Right atrium auricular region (tissue), 2 donors: ENCODE measurements at places on chromosomes 2 and 18. TPM values are rescaled to one million over a fixed set of nuclear protein-coding genes. Genes with fewer than 3 reads are reported as not detected.

DNA sequence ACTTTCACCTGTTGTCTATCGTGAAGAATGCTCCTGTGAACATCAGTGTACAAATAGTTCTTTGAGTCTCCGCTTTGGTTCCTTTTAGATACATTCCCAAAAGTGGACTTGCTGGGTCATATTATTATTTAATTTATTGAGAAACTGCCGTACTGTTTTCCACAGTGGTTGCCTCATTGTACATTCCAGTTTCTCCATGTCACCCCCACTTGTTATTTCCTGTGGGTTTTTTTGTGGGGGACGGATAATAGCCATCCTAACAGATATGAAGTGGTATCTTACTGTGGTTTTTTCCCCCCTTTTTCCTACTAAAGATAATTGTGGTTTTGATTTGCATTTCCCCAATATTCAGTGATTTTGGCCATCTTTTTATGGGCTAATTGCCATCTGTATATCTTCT, 53.8 kb downstream of the SMCHD1 start:
- DNase-seq: no peak

INHBB gene
- 5.9 TPM for total RNA-seq

DNA sequence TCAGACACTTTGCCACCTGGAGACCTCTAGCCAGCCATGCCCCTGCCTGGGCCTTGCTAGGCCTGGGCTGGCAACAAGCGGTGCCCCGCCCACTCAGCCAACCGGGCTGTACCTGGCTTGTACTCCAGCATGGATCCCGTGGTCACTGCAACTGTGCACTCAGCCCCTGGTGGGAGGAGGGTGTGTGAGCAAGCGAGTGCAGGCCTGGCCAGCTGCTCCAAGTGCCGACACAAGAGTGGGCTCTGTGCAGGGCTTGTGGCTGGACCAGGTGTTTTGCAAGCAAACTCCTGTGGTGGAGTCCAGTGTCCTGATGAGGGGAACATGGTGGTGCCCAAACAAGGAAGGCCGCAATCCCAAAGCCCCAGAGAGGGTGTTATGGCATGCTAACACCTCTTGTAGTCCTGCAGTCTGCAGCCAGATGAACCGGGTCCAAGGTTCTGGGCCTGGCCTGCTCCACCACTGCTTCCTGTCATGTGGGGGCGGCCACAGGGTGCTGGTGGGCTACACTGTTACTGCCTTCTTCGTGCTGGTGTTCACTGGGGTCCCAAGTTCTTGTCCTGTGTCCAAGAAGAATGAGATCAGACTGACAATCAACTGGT, 60.1 kb upstream of the CD28 start:
- DNase-seq: no peak

- no peak for DNase-seq
These were observed 288.5 kb upstream of the HNMT start for GRCh38 chr2:137675584-137676327.

DNA sequence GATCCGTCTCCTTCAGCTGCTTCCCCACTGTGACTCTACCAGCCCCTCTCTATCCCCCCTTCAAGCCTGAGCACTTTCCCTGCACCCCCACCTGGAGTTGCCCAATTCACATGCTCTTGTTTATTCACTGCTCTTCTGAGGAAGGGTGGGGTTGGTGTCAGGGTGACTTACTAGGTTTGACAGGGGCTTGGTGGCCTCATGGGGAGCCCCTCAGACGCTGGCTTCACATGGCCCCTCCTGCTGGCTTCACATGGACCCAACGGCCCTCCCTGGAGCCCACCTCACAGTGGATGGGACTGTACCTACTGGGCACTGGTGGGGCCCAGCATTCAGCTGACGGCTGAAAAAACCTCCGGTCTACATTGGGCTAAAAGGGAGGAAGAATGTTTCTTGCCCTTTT, 16.7 kb upstream of the MRPL33 start:
- peak; percentile 43 for DNase-seq

DNA sequence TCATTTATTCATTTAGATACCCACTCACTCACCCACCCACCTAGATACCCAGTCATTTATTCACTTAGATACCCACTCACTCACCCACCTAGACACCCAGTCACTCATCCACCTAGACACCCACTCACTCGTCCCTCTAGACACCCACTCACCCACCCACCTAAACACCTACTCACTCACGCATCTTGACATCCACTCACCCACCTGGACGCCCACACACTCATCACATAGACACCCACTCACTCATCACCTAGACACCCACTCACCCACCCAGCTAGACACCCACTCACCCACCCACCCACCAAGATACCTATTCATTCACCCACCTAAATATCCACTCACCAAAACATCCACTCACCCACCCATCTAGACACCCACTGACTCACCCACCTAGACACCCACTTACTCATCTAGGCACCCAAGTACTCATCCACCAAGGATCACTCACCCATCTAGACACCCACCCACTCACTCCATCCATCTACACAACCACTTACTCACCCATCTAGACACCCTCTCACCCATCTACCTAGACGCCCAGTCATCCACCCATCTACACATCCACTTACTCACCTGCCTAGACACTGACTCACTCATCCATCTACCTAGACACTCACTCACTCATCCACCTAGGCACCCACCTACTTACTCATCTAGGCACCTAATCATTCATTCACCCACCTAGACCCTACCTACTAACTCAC, 723.7 kb upstream of the RAB6C start:
- DNase-seq: no peak

DNA sequence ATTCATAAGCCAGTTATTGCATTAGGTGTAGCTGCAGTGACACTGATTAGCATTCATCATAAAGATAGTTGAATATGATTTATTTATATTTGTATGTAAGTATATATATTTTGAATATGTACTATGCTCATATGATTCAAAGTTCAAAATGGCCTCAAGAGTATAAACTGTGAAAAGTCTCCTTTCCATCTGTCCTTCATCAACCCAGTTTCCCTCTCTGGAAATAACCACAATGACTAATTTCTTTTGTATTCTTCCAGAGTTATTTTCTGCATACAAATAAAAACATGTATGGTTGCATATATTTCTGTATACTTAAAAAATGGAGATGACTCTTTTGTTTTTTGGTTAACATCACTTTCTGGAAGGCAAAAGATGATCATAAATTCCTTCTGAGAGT, 95.2 kb downstream of the CAMKMT start:
- no peak for DNase-seq

ARHGAP15 gene
- 6.9 TPM for total RNA-seq
